ENCODE measurements at places on chromosomes 1 and 21.

DNA sequence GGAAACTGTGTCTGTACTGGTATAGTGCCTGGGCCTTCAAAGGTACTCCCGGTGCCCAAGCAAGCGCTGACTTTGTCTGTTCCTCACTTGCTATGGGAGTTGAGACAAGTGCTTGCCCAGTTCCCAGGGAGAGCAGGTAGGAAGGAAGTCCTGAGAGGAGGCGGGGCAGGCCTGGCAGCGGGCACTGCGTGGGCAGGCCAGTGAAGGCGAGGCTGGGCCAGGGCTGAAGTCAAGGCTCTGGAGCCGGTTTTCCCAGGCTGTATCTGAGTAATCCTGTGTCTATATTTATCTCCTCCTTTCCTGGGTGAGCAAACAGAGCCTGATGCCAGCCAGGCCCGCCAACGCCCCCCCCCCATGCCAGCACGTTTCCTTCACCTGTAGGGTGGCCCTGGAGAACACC is 15.9 kb upstream of the EDN2 start:
- no peak for DNase-seq

- no peak for DNase-seq
Observed at GRCh38 chr1:156642265-156643048, 540 bp downstream of the BCAN start.

DNA sequence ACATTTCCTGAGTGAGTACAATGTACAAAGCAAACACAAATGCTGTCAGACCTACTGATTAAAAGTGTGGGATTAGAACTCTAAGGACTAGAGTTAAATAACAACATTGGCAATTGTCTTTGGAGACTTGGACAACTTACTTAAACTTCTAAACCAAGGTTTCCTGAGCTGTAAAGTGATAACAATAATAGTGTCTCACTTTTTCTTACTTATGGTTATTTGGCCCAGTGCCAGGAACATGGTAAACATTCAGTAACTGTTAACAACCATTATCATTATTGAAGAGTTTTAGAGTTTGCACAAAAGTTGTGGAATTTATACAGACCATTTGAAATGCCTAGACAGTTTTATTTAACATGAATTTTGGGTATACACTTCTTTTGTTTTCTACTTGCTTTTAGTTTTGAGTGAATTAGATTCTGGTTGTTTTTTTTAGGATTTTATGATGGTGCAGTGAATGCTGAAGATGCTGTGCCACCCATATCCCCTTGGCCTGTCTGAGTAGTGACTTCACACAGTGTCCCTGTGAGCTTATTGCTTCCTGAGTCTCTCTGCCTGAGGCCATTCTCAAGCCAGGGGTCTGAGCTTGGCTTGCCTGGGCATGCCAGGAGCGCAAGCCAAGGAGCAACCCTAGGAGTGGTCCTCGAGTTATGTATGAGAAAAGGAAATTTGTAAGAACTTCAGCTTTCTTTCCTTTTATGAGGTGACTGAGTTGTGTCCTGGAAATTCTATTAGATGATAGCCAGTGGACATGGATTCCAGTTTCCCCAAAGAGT is 932.8 kb downstream of the TTLL7 start:
- no peak for DNase-seq

DNA sequence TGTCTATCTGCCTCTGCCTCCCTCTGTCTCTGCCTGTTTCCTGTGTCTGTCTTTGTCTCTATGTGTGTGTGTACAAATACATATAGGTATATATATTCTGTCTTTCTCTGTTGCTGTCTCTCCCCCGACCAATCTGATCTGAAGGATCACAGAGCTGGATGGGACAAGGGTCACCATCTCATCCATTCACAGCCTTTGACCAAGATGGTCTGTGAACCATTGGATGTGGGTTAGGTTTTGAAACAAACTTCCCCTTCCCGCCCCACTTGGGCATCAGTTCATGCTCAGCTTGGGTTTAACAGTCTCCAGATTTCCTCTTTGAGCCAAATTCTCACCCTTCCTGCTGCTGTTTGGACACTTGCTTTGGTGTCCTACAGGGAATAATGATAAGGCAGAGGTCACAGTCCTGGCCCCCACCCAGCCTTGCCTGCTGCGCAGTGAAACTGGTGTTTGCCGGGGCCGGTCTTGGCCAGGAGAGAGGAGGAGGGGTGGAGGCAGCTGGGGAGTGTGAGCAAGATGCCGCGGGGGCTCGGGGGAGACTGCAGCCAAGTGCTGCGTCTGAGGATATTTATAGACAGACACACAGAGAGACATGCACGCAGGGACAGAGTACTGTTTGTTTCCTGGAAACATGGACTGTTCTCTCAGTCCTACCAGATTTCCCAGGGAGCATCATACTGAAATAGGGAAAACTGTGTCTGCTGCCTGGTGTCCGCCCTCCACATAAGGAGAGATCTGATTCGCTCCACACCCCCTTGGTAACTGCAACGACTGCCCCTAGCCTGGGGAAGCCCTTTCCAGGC is 27.0 kb upstream of the BTG2 start:
- DNase-seq, result no peak

GRCh38 chr1:41673806-41674205 is 189.3 kb upstream of the EDN2 start:
- no peak for DNase-seq

DNA sequence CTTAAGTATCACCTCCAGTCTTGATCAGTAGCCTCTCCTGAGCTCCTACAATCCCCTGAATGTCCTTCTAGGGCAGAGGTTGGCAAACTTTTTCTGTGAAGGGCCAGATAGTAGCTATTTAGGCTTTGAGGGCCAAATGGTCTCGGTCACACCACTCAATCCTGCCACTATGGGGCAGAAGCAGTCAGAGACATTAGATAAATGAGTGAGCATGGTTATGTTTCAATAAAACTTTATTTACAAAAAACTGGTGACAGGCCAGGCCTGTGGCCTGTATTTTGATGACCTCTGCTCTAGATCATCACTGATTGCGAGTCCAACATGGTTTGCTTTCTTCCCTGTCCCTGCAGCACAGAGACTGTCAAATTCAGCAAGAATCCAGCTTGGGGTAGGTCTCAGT is 36.3 kb downstream of the LRP8 start:
- no peak for DNase-seq

- DNase-seq, result no peak
Observed at GRCh38 chr1:159177272-159177907, 6.0 kb downstream of the CADM3 start.

- DNase-seq, result no peak
Observed at GRCh38 chr1:68347415-68347814, 102.3 kb downstream of the RPE65 start.

Measured in activated T-cell treated with anti-CD3 and anti-CD28 coated beads for 1 hour (primary cell).